ENCODE measurements at places on chromosomes 2 and 18.
A peak's percentile ranks its signal among the peaks of the same experiment; 100 is the strongest.

- DNase-seq: no peak
Observed at GRCh38 chr18:25557011-25557410, 205.0 kb upstream of the ZNF521 start.

DNA sequence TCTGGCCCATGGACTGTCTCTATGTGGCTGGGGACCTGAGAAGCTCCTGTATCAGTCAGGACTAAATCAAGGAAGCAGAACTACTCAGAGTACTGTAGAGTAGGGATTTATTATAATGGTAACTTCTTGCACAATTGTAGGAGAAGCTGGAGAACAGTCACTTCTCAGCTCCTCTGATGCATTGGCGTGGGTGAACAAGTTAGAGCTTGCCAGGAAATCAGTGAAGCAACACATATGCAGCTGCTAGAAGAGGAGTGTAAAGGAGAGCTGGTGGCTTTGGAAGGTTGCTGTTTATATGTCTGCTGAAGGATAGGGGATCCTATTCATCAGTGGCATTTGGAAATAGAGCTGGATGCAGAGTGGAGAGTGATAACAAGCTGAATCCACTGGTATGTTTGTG lies 215.5 kb upstream of the CWC22 start:
- DNase-seq: no peak

DNA sequence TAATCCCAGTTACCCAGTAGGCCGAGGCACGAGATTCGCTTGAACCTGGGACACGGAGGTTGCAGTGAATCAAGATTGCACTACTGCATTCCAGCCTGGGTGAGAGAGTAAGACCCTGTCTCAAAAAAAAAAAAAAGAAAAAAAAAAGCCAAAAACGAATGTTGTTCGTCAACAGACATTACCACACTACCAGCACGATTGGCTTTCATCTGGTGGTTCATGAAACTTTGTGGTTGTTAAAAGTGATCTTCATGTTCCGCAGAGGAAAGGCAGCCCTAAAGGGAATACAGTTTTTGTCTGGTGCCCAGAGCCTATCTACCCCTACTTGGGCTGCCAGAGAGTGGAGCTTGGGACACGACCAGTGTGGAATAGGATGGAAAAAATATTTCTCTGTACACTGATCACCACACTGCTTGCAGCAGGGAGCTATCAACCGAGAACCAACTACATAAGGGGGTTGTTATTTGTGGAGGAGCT lies 13.6 kb upstream of the CXCR4 start:
- DNase-seq: peak; percentile 59

DNA sequence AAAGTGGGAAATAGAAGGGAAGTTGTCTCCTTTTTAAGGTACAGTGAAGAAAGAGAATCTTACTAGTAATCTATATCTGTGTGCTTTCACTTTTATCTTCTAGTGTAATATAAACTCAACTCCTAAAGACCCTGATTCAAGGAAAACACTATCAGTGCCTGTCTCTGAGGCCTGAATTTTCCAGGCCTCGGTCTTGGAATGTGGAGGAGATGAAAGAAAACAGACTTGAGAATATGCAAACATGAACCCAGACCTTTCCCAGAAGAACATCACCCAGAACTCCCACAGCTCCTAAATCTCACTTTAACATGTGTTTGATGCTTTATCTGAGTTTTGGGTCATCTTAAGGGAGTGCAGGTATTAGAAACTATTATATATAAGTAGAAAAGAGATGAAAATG lies 51.8 kb downstream of the EPB41L5 start:
- no peak for DNase-seq

- peak; percentile 10 for DNase-seq
Observed at GRCh38 chr2:160970052-160970965, 189.9 kb upstream of the TANK start.

DNA sequence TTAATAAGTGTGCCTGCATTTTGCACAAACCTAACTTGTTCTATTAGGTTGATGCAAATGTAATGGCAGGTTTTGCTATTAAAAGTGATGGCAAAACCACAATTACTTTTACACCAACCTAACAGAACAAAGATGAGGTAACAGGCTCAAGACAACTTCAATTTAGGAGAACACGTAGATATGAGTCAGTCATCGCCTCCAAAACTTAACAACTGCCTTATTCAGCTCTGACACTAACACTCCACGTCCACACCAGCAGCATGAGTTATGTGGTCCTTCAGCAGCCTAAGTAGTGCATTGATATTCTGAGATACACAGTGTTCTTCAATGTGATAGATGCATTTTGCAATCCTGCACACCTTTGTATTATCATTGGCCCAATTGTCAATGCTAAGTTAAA lies 1175.1 kb upstream of the ACVR2A start:
- DNase-seq: no peak

DNA sequence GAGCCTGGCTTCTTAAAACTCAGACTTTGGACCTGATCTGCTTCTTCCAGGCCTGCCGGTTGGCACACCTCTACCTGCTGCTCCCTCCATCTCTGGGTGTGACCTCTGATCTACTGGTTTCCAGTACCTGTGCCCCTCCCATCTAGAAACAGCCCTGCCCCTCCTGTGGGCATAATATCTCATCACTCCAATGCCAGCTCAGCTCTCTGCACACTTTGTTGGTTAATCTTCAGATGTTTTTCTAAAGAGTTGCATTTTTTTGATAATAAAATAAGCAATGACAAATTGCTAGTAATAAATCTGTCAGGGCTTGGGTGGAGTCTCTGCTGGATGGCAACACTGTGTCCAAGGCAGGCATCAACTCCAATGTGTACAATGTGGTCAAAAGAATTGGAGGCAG lies 89.6 kb upstream of the PPP1CB start:
- DNase-seq: no peak

DNA sequence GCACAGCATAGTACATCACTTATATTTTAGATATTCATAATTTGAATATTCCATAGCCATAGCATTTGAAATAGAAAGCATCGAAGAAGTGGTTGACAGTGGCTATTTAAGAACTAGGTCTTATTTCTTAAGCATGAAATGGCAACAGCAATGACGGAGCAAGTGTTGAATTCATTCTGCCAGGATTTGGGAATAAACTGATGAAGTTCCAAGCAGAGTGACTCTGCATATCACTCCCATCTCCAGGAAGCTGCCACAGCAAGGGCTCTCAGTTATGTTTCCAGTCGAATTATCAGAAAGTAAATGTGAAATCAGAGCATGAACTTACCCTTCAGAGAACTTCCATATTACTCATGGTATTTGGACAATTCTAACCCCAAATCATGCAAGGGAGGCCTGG lies 208.1 kb downstream of the IKZF2 start:
- DNase-seq: no peak

Measured in CD4-positive, alpha-beta T cell treated with Interleukin-17A for 4 hours (primary cell).